ENCODE measurements at places on chromosomes 16 and 17.

DNA sequence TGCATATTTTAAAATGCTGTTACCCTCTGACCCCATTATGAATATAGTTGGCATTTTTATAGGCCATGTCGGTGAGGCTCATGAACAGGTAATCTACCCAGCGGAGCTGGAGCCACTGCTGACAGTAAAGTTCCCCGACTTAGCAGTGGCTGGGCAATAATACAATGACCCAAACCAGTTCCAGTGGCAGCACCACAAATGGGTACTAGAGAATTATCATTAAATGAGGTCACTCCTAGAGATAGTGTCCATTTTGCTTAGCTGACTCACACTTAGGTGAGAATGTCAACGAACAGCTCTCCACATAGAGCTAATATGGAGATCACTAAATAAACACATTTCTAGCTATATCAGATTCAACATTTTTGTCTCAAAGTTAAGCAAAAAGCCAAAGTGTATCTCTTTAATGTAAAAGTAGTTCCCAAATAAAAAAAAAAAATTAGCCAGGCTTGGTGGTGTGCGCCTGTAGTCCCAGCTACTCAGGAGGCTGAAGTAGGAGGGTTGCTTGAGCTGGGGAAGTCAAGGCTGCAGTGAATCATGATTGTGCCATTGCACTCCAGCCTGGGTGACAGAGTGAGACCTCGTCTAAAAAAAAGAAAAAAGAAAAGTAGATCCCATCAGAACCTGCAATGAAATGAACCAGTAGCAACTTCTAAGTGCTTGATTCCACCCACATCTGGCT, 7.4 kb downstream of the MYO1D start:
- DNase-seq, result no peak

GRCh38 chr17:29777663-29778062, 152.4 kb downstream of the SSH2 start:
- DNase-seq, result no peak

GRCh38 chr16:14427371-14427948, 202.6 kb downstream of the PARN start:
- DNase-seq, result no peak

DNA sequence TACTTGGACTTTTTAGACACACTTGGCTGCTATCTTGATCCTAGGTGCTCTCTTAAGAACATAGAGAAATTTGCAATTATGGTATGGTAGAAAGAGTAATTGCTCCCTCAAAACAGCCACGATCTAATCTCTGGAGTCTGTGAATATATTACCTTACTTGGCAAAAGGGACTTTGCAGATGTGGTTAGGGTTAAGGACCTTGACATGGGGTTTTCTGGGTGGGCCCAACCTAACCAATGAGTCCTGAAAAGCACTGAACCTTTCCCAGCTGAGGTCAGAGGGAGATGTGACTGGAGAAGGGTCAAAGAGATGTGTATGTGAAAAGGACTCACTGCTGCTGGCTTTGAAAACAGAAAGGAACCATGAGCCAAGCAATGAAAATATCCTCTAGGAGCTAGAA, 26.7 kb upstream of the MED13 start:
- no peak for DNase-seq

DNA sequence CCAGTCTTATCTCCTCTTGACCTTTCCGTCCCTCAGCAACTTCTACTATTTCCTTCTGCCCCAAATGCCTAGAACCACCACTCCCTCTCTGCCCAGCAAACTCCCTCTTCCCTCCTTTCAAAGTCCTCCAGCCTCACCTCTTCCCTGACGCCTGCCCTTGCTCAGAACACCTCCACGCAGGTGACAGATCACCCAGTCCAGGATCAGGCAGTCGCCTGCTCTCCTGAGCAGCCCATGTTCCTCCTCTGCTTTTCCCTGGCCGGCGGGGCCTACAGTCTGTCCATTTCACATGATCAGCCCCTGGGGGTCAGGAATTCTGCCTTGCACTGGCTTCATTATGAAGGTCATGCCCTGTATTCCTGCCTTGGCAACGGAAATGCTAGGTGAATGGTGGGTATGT, 422 bp downstream of the CD300LF start:
- no peak for DNase-seq

- no peak for DNase-seq
These were observed 8.4 kb downstream of the SRL start for GRCh38 chr16:4233431-4233830.

DNA sequence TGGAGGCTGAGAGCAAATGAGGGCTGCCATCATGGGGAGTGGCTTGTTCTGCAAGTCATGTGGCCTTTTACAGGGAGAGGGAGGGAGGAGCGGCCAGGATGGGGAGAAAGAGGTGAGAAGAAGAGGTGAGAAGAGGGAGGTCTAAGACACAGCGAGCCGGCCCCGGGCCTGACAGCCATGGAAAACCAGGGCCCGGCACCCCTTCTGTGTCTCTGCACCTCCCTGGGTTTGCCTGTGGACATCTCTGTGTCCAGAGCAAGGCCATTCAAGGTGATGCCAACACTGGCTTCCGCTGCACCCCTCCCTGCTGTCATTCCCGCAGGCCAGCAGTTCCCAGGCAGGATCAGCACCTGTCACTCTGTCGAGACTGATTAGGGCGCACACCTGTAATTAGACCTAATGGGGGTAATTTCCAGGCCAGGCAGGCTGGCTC, 75.6 kb downstream of the MGAT5B start:
- no peak for DNase-seq

GRCh38 chr17:81991684-81992305, 14.4 kb downstream of the ASPSCR1 start:
- DNase-seq, result no peak

Measured in RPMI8226 (cell line).